ENCODE measurements at places on chromosomes 12 and 14. TPM values are rescaled to one million over a fixed set of nuclear protein-coding genes. Genes with fewer than 3 reads are reported as not detected.
A peak's percentile ranks its signal among the peaks of the same experiment; 100 is the strongest.

HOXC4 gene
- total RNA-seq = not detected

DNA sequence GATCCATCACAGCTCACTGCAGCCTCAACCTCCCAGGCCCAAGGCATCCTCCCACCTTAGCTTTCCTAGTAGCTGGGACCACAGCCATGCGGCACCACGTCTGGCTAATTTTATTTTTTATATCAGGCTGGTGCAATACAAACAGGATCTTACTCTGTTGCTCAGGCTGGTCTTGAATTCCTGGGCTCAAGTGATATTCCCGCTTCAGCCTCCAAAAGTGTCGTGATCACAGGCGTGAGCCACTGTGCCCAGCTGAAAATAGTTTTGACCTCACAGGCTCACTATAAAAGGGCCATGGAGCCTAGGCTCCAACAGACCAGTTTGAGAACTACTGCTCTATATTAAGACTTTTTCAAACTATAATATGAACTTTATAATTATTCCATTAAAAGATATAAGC, 37.3 kb downstream of the SNX6 start:
- DNase-seq = peak; percentile 26

GRCh38 chr14:75461303-75461702, 33.5 kb downstream of the JDP2 start:
- DNase-seq = no peak

DNA sequence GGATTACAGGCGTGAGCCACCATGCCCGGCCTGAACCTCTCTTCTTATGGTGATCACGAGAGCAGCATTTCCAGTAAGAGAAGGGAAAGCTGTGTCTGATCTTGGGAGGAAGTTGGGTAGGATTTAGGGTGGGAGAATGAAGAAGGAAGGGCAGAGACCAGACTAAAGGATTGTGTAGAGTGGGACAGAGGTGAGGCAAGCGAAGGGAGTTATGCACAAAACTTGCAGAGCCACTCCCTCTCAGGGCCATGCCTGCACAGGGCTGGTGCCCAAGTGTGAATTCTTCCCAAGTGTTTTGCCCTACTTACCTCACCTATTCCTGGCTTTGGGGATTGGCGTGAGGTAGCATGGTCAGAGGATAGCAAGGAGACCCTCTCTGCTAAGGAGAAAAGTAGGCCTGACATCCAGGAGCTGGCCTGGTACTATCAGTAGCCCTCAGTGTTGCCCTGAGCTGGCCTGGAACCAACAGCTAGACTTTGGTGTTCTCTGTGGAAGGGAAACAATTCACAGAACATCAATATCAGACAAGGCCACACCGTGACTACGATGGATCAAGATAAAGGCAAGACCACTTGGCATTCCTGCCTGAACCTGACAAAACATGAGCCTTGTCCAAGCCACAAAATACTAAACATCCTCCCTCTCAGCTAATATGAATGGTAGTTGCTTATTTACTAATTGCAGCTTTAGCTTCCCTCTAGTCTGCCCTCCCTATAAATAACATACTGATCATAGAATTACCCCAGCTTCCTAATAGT, 201.0 kb upstream of the AMIGO2 start:
- no peak for DNase-seq

GRCh38 chr12:93622485-93622884, 50.0 kb downstream of the SOCS2 start:
- no peak for DNase-seq

GRCh38 chr14:31834616-31835015, 242.5 kb upstream of the ARHGAP5 start:
- DNase-seq = no peak
